ENCODE measurements at places on chromosomes 7 and 10. TPM values are rescaled to one million over a fixed set of nuclear protein-coding genes. Genes with fewer than 3 reads are reported as not detected.

GRCh38 chr7:142463401-142463850 lies 205.6 kb upstream of the PRSS58 start:
- DNase-seq = no peak

DNA sequence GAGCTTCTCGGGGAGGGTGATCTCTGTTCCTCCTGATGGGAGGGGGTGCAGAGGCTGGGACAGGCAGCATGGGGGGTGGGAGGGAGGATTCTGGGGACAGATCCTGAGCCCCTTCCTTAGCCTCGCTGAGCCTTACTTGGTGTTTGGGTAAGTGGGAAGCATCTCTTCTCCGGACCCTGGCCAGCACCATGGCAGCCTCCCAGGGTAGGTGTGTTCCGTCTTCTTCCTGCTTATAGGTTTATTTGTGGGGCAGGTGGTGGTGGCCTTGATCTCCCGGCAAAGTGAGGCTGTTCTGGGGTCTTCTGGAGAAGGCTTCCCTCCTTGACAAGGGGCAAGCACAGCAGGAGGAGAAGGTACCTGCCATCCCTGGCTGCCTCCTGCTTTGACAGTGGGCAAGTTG lies 226.9 kb downstream of the GLRX3 start:
- DNase-seq = no peak

DNA sequence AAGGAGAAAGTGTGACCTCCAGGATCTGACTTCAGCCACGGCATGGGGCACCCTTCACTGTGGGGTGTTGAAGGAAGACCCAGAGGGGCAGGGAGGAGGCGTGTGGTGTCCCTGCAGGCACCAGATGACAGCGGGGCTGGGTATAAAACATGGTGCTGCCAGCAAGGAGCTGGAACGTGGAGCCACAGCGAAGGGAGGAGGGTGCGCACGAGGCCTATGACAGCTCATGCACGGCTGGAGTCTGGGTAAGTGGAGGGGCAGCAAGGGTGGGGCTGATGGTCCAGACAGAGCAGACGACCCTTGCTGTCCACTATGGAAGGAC lies 27.8 kb upstream of the FOXL3 start:
- DNase-seq = no peak

- DNase-seq = no peak
Measured at GRCh38 chr10:113020838-113021237, 70.8 kb downstream of the TCF7L2 start.

GRCh38 chr7:18226598-18226997 lies 199.0 kb upstream of the PRPS1L1 start:
- DNase-seq = no peak

- DNase-seq = no peak
Measured at GRCh38 chr7:42869131-42870020, 42.5 kb downstream of the C7orf25 start.

- DNase-seq = peak; percentile 56
Measured at GRCh38 chr7:130887957-130888371, 154.0 kb upstream of the KLF14 start.

DNA sequence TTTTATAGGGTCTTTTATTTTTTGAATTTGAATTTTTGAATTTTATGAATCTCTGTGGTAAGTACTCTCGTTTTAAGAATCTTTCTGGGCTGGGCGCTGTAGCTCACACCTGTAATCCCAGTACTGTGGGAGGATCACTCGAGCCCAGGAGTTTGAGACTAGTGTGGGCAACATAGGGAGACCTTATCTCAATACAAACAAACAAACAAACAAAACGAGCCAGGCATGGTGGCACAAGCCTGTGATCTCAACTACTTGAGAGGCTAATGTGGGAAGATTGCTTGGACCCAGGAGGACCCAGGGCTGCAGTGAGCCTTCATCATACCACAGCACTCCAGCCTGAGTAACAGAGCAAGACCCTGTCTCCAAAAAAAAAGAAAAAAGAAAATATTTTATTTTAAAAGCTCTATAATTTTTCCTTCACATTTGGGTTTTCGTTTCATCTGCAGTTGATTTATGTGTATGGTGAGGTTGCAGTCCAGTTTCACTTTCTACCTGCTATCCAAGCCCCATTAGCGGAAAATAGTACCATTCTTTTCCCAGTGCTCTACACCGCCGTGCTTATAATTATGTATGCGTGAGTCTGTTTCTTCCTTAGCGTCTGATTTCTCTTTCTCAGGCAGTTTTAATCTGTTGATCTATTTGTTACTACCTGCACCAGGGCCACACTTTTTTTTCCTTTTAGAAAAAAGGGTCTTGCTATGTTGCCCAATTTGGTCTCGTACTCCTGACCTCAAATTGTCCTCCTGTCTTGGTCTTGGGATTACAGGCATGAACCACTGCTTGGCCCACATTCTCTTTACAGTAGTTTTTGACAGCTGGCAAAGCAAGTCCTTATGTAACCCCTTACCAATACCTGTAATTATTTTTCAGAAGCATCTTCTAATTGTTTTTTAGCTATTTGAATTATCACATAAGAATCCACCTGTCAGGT lies 21.7 kb downstream of the TRIM24 start:
- no peak for DNase-seq

GET4 gene
- 37.0 TPM for polyA plus RNA-seq

All from A549 (cell line).